ENCODE measurements at places on chromosomes 2 and 18. TPM values are rescaled to one million over a fixed set of nuclear protein-coding genes. Genes with fewer than 3 reads are reported as not detected.

Gene GPR45
- not detected for total RNA-seq

- no peaks in the 10 kb centered on the region for H3K36me3 ChIP-seq
- peak overlapping the region; percentile 75 for H3K27ac ChIP-seq
- H3K4me1 ChIP-seq = peaks cover 51% of the 10 kb centered on the region
- H3K4me3 ChIP-seq = no peak overlapping the region
Measured at GRCh38 chr2:38438883-38439612, 62.0 kb upstream of the ATL2 start.

DNA sequence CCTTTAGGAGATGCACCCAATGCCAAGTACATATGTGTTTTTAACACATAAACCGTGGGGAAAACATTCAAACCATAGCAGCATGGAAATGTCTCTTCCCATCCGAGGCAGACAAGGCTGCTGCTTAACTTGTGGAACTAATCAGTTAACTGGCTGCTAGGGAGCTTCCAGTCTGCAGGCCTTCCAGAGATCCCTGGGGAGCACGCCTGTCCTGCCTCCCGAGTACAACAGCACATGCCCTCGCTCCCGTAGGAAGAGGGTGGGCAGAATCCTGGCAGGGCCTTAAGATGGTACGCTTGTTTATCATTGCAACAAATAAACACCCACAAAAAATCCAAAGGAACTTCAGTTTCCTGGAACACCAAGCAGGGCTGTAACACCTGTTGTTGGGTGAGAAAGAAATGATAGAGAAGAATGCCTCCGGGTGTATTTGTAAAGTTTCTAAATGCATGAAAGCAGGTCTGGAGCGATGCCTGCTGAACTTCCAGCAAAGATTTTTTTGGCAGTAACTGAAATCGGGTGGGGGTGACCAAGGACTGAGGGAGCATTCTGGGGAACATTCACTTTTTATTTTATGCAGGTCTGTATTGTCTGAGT is 56.2 kb downstream of the EDAR start:
- DNase-seq = no peak
- H3K27ac ChIP-seq = peak overlapping the region; percentile 87
- H3K36me3 ChIP-seq = no peaks in the 10 kb centered on the region
- H3K4me1 ChIP-seq = peaks cover 62% of the 10 kb centered on the region

DNA sequence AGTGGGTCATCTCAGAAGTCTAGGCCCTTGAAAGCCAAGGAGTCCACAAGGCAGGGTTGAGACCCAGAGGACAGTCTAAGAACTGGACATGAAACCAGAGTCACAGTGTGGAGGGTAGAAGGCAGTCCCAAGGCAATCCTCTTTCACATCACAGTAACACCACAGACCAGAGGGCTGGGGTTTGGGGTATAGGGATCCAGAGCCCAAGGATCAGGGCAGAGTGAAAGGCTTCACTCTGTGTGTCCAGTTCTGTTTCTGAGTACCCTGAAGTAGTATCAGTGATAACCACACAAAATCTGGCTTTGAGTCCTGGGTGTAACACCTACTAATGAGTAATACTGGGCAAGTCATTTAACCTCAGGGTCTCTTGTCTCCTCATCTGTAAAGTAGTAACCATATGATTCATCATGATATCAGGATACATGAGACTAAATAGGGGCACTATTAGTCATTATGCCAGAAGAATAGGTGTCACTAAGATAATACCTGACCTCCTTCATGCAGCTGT is 91.0 kb downstream of the ICA1L start:
- peaks cover 46% of the 10 kb centered on the region for H3K36me3 ChIP-seq
- peaks cover 4% of the 10 kb centered on the region for H3K4me1 ChIP-seq
- DNase-seq = no peak
- no peak overlapping the region for H3K4me3 ChIP-seq
- no peak overlapping the region for H3K27ac ChIP-seq

DNA sequence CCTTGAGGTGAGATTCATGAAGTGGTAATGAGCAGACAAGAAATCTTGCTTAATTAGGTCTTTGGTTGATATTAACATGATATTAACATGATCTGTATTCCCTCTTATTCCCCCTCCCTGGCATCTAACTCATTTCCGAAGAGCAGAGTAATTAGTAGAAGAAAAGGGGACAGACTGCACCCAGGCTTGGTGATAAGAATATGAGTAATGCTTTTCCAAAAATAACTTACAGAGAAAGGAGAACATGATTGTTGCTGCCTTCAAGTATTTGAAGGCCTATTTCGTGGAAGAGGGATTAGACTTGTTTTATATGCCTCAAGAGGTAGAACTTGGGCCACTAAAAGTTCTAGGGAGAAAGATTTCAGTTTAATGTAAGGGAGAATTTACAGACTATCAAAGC is 130.6 kb upstream of the ATP5MC3 start:
- DNase-seq = no peak
- peaks cover 66% of the 10 kb centered on the region for H3K27me3 ChIP-seq
- H3K4me3 ChIP-seq = no peak overlapping the region
- no peaks in the 10 kb centered on the region for H3K4me1 ChIP-seq
- no peaks in the 10 kb centered on the region for H3K36me3 ChIP-seq

- no peak for DNase-seq
- no peak overlapping the region for H3K4me3 ChIP-seq
- no peak overlapping the region for H3K27ac ChIP-seq
- H3K36me3 ChIP-seq = no peaks in the 10 kb centered on the region
- H3K4me1 ChIP-seq = peaks cover 2% of the 10 kb centered on the region
Measured at GRCh38 chr18:59986139-59986538, 86.3 kb downstream of the PMAIP1 start.

- peaks cover 2% of the 10 kb centered on the region for H3K4me1 ChIP-seq
- peak overlapping the region; percentile 21 for H3K27ac ChIP-seq
- peaks cover 3% of the 10 kb centered on the region for H3K36me3 ChIP-seq
- DNase-seq = no peak
Measured at GRCh38 chr2:235599596-235600338, 105.9 kb downstream of the AGAP1 start.

All from mesothelial cell of epicardium (in vitro differentiated cells).